Cerebellum (tissue), 4 donors: ENCODE measurements at places on chromosomes 6 and 20.

DNA sequence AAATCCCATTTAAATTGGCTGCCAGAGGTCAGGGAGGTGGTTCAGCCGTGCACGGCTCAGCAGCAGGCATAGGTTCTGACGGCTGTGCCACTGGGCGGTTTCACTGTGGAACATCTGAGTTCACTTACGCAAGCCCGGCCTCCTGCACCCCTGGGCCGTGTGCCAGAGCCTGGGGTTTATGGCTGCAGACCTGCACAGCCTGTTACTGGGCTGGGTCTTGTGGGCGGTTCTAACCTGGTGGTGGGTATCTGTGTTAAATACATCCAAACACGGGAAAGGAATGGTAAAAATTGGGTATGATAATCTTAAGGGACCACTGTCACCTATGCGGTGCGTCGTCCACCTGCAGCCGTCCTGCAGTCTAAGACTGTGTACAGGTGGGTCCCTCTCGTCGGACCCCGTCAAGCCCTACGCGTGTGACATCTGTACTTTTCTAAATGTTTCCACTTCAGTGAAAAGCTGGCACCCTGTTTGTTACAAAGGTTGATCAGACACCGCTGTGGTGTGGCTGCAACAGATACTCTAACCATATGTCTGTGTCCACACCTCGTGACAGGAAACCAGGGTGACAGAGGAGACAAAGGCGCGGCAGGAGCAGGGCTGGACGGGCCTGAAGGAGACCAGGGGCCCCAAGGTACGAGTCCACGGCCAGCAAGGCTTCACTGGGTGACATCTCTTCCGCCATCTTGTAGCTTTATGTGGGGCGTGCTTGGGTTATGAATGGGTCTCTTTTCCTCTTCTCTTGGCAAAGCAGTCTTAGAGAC lies 21.5 kb downstream of the COL9A3 start:
- no peak for DNase-seq

- DNase-seq: no peak
These were observed 81.9 kb downstream of the ERMARD start for GRCh38 chr6:169833258-169833794.

DNA sequence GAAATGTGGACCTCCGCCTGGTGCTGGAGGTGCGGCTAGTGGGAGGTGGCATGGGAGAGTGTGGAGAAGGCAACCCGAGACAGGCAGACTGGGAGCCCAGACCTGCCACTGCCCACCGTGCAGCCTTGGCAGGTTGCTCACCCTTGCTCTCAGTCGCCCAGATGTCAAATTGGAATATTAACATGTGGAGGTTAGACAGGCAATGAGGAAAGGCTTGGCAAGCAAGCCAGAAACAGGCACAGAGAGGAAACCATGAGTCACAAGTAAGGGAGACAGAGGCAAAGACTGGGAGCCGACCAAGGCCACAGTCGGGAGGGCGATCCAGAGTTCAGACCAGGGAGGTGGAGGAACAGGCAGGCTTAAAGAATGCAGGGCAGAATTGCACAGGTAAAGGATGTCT lies 178.2 kb downstream of the FOXC1 start:
- DNase-seq: no peak

DNA sequence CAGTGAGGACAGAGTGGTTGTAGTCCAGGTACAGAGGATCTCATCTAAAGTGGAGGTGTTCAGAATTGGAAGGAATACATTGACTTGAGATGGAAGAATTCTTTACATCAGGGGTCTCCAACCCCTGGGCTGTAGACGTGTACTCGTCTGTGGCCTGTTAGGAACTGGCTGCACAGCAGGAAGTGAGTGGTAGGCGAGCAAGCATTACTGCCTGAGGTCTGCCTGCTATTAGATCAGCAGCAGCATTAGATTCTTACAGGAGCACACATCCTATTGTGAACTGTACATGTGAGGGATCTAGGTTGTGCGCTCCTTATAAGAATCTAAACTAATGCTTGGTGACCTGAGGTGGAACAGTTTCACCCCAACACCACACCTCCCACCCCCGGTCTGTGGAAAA lies 121.1 kb downstream of the CDKAL1 start:
- DNase-seq: no peak

GRCh38 chr6:5086294-5086890 lies 1.3 kb downstream of the PPP1R3G start:
- DNase-seq: no peak

- DNase-seq: no peak
These were observed 103.1 kb downstream of the HIVEP2 start for GRCh38 chr6:142841915-142842314.

DNA sequence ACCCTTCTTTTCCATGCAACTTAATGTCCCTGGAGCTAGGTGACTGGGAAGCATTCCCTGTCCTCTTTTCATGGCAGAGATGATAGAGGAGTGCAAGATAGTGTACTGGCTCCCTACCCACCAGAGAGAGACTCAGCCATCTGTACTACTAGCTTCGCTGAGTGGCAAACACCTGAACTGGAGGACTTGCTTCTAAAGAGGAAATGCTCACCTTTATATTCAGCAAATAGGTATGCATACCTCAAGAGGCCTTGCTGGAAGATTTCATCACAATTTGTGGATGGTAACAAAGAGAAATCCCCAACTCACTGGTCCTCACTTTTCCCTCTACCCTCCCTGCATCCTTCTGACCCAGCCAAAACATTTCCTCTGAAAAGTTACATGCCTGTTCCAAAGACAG lies 124.1 kb downstream of the FOXA2 start:
- DNase-seq: no peak

- peak; percentile 59 for DNase-seq
These were observed 29.0 kb downstream of the HNF4A start for GRCh38 chr20:44384423-44385027.

DNA sequence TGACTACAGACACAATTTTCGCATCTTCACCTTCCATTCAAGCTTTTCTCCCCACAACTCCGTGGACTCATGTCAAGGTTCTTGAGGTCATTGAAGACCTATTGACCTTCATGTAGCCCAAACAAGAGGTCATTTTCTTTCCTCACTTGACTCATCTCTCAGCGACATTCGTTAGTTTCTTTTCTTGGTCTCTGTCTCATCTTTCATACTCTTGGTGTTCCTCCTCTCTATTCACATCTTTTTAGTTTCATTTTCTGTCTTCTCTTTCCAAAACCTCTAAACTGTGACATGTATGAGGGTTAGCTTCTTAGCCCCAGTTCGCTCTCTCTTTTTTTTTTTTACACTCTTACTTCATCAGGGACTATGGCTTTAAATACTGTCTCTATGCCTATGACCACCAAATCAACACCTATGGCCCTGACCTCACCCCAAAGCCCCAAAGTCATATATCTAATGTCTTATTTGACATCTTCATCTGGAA lies 128.6 kb upstream of the BACH2 start:
- no peak for DNase-seq

DNA sequence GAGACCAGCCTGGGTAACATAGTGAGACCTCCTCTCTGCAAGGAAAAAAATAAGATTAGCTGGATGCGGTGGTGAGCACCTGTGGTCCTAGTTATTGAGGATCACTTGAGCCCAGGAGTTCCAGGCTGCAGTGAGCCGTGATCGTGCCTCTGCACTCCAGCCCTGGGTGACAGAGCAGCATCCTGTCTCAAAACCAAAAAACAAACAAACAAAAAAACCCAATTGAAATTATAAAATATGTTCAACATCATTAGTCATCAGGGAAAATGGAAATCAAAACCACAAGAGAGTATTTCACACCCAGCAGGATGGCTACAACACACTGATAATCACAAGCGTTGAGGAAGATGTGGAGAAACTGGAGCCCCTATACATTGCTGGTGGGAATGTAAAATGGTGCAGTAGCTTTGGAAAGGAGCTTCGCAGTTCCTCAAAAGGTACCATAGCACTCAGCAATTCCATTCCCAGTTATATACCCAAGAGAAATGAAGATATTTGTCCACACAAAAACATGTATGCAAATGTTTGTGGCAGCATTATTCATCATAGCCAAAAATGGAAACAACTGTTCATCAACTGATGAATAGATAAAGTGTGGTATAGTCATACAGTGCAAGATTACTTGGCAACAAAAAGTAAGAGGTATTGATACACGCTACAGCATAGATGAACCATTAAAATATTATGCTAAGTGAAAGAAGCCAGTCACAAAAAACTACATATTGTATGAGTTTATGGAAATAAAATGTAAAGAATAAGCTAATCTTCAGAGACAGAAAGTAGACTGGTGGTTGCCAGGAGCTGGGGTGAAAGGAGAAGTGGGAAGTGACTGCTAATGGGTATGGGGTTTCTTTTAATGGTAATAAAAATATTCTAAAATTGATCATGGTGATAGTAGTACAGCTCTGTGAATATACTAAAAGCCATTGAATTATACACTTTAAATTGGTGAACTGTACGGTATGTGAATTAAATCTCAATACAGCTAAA lies 38.7 kb upstream of the RIPOR2 start:
- no peak for DNase-seq

DNA sequence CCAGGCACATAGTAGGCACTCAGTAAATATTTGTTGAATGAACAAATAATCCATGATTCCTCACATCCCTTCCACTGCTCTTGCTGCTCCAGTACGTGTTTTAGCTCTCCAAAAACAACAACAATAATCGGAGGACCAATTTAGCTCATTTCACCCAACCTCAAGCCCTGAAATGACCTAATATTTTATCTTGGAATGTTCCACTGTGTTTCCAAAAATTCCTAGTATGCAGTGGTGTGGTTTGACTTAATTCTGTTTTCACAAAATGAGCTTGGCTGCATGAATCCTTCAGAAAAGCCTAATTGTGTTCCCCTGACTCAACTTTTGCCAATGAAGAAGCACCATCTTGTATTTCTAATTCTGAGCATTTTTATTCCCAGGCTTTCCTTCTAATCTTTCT lies 168.0 kb upstream of the PHACTR1 start:
- no peak for DNase-seq

- DNase-seq: no peak
These were observed 62.4 kb downstream of the TMEM242 start for GRCh38 chr6:157260735-157261410.
